HepG2 (cell line): ENCODE measurements at places on chromosomes 16 and 17.

DNA sequence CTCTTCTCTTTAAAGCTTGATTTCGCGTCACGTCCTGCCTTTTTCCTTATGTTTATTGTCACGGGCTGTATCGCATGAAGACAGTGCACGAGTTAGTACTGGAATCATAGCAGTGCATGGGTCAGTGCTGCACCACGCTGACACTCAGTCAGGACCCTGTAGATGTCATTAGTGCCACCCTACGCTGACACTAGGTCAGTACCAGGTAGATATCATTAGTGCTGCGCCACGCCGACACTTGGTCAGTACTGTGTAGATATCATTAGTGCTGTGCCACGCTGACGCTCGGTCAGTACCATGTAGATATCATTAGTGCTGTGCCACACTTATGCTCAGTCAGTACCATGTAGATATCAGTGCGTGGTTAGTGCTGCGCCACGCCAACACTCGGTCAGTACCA lies 106.2 kb upstream of the ZNF469 start:
- no peak for DNase-seq

GRCh38 chr17:51699303-51699702 lies 439.0 kb downstream of the UTP18 start:
- no peak for DNase-seq

- no peak for DNase-seq
Observed at GRCh38 chr16:243348-243747, 8.7 kb downstream of the FAM234A start.

GRCh38 chr16:31022544-31023251 lies 10.7 kb upstream of the STX4 start:
- DNase-seq: peak; percentile 30

GRCh38 chr16:64409783-64410210 lies 712.1 kb downstream of the CDH11 start:
- DNase-seq: no peak

- DNase-seq: no peak
Observed at GRCh38 chr16:3243882-3244281, 8.9 kb upstream of the ZNF200 start.

GRCh38 chr16:56641166-56641565 lies 2.7 kb downstream of the MT1A start:
- no peak for DNase-seq
